ENCODE measurements at places on chromosomes 3 and 15.

DNA sequence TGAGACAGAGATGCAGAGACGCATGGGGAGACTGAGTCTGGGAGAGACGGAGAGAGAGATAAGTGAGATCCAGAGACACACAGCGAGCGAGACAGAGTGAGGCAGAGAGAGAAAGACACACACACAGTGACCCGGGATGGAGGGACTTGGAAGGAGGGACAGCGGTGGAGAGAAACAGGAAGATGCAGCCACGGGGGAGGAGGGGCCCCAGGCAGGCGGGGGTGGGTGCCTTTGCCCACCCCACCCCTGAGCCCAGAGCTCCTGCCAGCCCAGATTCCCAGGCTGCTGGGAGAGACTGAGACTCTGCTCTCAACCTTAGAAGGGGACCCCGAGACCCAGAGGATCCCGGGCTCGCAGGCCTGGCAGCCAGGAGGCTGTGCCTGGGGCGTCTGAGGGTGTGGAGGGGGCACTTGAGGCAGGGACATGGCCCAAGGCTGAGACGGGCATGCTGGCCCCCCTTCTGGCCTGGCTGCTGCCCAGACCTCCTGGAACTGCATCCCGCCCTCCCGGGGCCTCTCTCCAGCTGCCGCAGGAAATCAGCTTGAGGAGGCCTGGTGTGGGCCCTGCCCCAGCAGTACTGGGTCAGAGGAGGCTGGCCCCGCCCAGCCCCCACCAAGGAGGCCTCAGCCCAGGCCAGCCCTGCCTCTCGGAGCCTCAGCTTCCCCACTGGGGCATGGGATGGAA, 18.1 kb downstream of the H1-8 start:
- no peak for DNase-seq

DNA sequence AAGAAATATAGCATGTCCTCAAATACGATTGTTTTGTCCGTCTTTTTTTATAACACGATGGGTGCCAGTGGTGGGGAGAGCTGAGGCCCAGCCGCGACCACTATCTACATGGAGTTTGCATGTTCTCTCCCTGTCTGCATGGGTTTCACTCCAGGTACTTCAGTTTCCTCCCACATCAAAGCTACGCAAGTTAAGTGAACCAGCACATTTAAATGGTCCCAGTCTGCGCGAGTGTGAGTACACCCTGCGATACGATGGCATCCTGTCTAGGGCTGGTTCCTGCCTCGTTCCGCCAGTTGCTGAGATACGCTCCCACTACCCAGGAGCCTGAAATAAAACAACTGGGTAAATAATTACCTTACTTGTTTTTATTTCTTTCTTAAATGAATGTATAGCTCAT, 40.6 kb downstream of the ATP13A3 start:
- no peak for DNase-seq

DNA sequence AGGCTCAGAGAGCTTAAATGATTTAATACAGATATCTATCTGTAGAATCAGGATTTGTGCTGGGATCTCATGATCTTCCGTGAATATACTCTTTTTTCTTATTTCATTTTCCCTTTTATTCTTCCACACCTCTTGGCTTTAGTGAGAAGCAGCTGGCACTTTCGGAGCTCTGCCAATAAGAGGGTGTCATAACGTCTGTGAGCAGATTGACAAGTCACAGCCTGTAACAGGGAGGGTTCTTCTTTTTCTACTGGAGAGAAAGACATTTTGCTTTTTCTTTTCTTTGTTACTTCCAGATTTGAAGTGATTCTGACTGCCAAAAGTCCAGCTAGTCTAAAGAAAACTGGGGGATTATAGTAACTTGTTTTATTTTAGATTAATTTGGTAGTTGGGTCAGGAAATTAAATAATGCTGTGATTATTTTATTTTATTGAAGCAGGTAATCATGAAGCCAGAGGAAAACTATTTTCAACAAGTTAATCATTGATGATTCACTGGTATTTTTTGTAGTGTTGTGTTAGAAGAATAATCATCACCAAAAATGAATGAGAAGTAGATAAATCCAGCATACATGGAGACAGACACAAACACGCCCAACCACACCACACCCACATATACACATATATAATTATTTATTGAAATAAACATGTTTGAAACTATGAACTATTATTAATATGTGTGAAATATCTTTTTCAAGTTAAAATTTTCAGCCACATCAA, 69.8 kb downstream of the TNFAIP8L3 start:
- DNase-seq, result no peak

- DNase-seq, result no peak
Measured at GRCh38 chr3:57876632-57877031, 120.5 kb downstream of the SLMAP start.

DNA sequence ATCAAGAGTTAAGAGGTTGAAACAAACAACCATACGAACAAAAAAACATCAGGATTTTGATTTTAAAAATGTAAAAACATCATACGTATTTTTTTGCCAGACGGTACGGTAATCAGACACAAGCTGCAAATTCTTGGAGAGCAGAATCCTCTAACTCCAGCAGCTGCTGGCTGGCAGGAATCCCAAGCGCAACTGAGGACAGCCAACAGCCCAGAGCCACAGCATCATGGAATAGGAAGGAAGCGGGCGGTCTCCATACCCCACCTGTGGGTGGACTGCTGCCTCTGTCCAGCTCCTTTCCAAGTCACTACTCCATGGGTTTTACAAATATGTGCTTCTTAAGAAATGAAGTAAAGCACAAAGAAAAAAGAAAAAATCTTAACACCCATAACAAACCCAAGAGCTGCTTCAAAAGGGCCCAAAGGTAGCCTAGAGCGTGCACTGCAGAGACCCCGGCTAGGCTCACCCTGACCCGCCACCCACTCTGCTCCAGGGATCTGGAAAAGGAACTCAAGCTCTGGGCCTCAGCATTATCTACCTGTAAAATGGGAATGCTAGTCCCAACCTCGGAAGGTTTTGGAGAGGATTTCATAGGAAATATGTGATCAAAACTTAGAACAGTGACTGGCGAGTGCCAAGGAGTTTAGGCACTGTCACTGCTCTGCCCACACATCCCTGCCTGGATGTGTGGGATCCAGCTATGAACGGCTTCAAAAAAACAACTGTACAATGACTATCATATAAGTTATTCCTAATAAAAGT, 33.4 kb downstream of the ZXDC start:
- no peak for DNase-seq

DNA sequence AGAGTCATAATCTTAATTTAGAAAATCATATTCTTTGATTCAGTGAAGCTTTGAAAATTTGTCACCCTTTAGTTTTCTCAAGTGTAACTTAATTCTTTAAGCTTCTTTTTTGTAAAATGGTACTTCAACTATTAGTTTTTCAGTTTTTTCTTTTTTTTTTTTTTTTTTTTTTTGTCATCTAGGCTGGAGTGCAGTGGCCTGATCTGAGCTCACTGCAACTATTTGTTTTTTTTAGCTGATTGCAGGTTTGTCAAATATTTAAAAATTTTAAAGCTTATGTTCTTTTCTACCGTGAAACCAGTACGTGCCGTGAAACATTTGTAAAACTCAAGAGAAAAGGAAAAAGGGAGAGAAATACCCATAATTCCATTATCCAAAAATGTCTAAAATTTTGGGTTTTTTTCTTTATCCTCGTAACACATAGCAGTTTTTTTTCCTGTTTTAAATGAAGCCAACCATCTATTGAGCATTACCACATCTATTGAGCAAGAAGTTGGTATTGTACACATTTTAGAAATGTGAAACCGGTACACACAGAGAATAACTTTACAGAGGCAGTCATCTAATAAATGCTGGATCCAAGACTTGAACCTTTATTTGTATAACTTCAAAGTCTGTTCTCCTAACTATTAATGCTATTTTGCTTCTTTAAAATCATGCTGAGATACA, 25.7 kb downstream of the ECT2 start:
- DNase-seq, result no peak

GRCh38 chr3:12896063-12896985, 55.0 kb upstream of the RPL32 start:
- DNase-seq, result no peak

DNA sequence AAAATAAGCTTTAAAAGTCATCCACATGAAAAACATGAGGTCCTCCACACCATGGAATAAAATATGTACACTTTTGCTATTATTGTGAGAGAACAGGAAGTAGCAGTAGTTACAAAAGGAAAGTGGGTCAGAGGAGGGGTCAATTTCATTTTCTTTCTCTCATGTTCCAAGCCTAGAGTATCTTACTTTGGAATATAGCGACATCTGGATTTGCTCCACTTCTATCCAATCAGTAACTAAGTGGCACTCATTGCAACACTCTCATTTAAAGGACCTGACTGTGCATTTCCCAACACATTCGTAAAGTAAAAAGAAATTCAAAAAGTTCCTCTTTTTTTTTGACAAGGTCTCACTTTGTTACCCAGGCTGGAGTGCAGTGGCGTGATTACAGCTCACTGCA, 637.3 kb downstream of the TUSC7 start:
- no peak for DNase-seq
